ENCODE measurements at places on chromosomes 16 and 17.

- DNase-seq, result no peak
Observed at GRCh38 chr17:7590743-7591142, 849 bp upstream of the SOX15 start.

GRCh38 chr17:59366773-59367656 lies 35.6 kb downstream of the YPEL2 start:
- no peak for DNase-seq

- DNase-seq, result peak; percentile 23
Observed at GRCh38 chr17:42313773-42314566, 25.7 kb downstream of the STAT5A start.

- DNase-seq, result peak; percentile 56
Observed at GRCh38 chr17:62064791-62065563, at the start of gene MED13. Gene MED13, minus strand, starts transcription at chr17:62065278. Its CDS starts 73 bp downstream, at chr17:62065205.

DNA sequence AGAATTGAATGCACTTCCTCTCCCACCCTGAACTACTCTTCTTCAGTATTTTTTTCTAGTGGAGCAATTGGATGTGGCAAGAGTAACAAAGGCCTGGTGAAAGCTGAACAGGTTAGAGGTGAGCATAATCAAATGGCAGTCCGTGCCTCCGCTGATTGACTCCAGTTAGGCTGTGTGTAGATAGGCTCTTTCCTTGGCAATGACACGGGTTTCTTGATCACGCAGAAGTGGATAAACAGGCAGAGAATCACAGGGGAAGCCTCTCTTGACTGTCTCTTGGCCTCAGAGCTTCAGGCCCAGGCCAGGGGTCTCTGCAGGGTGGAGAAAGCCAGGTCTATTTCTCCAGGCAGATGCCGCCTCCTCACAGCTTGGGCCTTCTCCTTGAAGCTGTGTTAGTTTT lies 4.2 kb downstream of the CD300LB start:
- no peak for DNase-seq

GRCh38 chr16:88533381-88533917 lies 36.8 kb upstream of the ZC3H18 start:
- no peak for DNase-seq

DNA sequence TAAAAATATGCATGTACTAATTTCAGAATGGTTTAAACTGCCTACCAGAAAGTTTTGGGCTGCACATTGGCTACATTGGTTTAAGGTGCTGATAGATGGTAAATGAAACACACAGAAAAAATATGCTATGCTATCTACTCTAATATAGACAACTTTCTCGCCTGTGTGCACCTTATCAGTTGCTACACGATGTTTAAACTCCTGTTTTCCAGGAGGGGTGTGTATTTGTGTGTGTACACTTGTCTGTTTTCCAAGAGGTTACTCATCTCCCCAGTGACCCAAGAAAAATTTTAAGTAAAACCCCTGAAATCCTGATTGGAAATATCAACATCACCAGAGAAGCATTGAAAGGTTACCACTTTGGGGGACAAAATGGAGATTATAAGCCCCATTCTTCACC lies 21.6 kb upstream of the PSMC5 start:
- peak; percentile 51 for DNase-seq

Data from hematopoietic multipotent progenitor cell treated with erythropoietin and hydrocortisone succinate and interleukin-3 and kit ligand, for 15 days (in vitro differentiated cells).